NCI-H1105 (cell line): ENCODE measurements at places on chromosomes 2 and 18.

GRCh38 chr2:230090967-230091366, 22.2 kb upstream of the SLC16A14 start:
- DNase-seq: no peak

- peak; percentile 91 for DNase-seq
Measured at GRCh38 chr2:101001691-101002561, at the start of gene RPL31. RPL31 (plus strand) TSS chr2:101002289; CDS start chr2:101002702, 413 bp downstream.

DNA sequence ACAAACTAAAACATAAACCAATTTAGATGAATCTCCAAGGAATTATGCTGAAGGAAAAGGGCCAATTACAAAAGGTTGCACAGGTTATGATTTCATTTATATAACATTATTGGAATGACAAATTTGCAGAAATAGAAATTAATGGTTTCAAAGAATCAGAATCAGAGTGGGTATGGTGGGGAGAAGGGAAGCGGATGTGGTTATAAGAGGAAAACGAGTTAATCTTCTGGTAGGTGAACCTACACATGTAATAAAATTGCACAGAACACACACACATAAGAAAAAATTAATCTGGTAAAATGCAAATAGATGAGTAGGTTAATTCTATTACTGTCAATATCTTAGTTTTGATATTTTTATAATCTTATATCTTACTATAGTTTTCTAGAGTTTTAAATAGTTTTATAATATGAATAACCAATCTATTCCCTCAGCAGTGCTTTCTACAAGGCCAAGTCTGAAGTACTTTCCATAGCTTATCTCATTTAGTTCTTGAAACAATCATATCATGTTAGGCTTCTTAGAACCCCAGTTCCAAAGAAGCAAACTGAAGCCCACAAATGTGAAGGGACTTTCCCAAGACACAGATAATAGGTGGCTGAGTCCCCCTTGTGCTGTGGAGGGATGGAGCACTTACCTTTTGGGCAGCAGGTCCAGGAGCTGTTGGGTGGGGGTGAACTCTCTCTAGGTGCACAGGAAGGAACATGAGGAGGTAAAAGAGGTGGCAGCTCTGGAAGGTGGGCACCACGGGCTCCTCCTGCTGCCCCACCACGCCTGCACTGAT, 31.5 kb downstream of the ZNF519 start:
- no peak for DNase-seq

GRCh38 chr2:49686291-49686690, 532.0 kb upstream of the FSHR start:
- DNase-seq: no peak

DNA sequence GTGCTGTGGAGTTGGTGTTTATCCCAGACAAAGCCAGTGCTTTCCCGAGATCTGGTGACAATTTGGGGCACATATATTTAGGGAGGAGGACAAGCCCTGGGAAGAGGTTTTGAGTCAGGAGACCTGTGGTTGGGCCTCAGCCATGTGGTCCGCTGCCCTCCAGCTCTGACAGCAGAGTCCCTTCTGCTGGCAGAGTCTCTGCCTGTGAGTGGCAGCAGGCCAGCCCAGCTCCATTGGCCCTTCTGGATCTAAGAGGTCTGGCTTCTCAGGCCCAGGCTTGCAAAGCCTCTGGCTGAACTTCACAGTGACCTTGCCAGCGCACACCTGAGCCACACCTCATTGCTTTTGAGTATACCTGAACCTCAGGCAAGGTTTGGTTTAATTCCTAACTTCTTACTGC, 115.3 kb downstream of the BCL2L11 start:
- no peak for DNase-seq

- no peak for DNase-seq
Measured at GRCh38 chr2:136054856-136055255, 63.1 kb downstream of the CXCR4 start.

- no peak for DNase-seq
Measured at GRCh38 chr2:228853151-228853550, 417.9 kb downstream of the PID1 start.
